ENCODE measurements at places on chromosomes 7 and 10.

DNA sequence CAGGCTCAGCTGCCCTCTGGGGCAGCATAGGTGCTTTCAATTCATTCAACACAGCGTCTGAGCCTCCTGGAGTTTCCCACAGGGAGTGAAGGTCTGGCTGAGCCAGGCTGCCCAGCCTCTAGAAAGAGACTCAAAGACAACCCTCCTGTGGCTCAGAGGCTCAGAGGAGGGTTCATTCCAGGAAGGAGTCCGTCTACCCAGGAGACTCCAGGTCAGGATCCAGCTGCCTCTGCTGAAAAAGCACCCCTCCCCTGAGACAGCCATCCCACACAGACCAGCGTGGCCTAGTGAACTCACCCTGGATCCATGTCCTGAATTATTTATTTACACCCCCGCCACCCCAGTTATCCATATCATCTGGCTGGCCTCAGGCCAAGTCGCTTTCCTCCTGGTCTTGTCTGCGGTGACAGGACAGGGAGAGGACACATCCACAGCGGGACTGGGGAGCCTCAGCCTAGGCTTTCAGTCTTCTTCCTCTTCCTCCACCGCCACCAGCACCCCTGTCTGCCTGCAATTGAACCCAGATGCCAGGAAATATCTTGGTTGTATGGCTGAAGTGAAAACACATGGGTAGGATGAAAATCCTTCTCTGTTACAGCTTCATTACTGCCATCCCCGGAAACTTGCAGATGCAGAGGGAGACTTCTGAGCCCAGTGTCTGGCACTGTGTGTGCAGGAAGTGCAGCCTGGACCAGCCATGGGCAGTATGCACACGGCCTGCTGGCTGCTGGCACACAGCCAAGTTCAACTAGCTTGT lies 44.0 kb upstream of the COL13A1 start:
- DNase-seq: no peak
- no peak overlapping the region for H3K27ac ChIP-seq
- H3K4me1 ChIP-seq: no peaks in the 10 kb centered on the region
- peaks cover 9% of the 10 kb centered on the region for H3K27me3 ChIP-seq
- no peak overlapping the region for H3K4me3 ChIP-seq
- H3K36me3 ChIP-seq: no peaks in the 10 kb centered on the region

GRCh38 chr10:104231784-104232612 lies at the start of gene CFAP43:
CFAP43 (minus strand) TSS chr10:104232364; CDS start chr10:104232246, 118 bp downstream.
- peak within 1 kb of the TSS; percentile 84 for H3K4me3 ChIP-seq
- H3K4me1 ChIP-seq: peaks cover 8% of the 10 kb centered on the region
- peak; percentile 98 for DNase-seq
- peak within 1 kb of the TSS; percentile 76 for H3K27ac ChIP-seq
- H3K36me3 ChIP-seq: peaks cover 16% of the 10 kb centered on the region

- no peak overlapping the region for H3K27ac ChIP-seq
- peaks cover 12% of the 10 kb centered on the region for H3K36me3 ChIP-seq
- no peaks in the 10 kb centered on the region for H3K27me3 ChIP-seq
- DNase-seq: no peak
Measured at GRCh38 chr7:155725006-155725355, 80.5 kb downstream of the RBM33 start.

- DNase-seq: no peak
- no peak overlapping the region for H3K4me3 ChIP-seq
- peaks cover 4% of the 10 kb centered on the region for H3K4me1 ChIP-seq
- peaks cover 6% of the 10 kb centered on the region for H3K36me3 ChIP-seq
- no peak overlapping the region for H3K27ac ChIP-seq
- H3K27me3 ChIP-seq: no peaks in the 10 kb centered on the region
Measured at GRCh38 chr7:112821345-112821744, 31.2 kb upstream of the TMEM168 start.

DNA sequence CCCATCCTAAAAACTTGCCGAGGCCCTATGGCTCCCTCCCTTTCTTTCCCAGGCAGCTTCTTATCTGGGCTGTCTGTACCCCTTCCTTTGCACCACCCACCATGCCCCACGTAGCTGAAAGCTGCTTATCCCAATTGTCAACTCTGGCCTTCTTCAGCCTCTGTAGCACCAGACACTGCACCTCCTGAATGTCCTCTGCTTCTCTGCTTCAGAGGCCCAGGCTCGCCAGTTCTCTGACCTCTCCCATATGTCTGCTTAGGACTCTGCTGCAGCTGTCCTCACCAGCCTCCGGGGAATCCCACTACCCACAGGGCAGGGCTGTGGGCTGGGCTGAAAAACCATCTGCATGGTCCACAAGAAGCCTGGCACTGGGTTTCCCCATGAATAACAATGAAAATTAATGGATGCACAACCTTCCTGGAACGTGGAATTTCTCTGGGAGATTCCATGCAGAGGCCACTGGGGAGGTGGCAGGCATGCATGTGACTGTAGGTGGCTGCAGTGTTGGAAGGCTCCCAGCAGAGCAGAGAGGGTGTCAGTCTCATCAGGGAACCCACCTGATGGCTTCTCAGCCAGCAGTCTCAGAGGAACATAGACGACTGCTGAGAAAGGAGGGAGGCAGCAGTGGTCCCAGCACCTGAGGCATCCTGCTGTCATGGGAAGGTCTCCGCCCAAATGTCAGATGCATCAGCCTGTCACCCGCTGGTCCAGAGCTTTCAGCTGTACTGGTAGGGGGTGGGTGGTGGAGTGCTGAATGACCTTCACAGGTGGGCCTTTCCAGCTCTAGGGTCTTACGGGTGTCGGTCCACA lies 16.8 kb upstream of the SH2D4B start:
- no peaks in the 10 kb centered on the region for H3K27me3 ChIP-seq
- H3K4me1 ChIP-seq: peaks cover 7% of the 10 kb centered on the region
- peaks cover 30% of the 10 kb centered on the region for H3K36me3 ChIP-seq

DNA sequence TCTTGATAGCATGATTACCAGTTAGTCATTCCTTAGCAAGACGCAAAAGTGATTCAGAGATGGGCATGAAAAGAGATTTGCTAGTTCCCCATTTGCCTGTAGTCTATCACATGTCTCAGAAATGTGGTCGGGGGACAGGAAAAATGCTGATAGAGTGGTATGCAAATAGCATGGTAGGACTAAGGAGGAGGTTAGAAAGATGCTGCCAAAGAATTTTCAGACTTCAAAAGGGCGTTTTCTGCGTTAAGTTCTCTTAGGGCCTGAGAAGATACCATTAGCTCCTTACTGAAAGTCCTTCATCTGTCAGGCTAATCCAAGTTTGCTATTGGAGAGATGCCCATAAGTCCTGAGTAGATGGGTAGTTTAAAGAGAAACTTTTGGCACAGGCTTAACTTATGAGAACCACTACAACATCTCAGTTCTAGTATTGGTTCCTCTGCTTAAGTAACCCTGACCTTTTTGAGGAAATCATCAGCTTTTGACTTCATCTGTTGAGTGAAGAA lies 2.7 kb downstream of the CALD1 start:
- peaks cover 28% of the 10 kb centered on the region for H3K4me1 ChIP-seq
- DNase-seq: no peak
- no peak overlapping the region for H3K27ac ChIP-seq
- peak overlapping the region; percentile 88 for H3K4me3 ChIP-seq

- H3K36me3 ChIP-seq: no peaks in the 10 kb centered on the region
- no peak for DNase-seq
- H3K27ac ChIP-seq: no peak overlapping the region
Measured at GRCh38 chr10:776772-777171, 87.3 kb upstream of the DIP2C start.

DNA sequence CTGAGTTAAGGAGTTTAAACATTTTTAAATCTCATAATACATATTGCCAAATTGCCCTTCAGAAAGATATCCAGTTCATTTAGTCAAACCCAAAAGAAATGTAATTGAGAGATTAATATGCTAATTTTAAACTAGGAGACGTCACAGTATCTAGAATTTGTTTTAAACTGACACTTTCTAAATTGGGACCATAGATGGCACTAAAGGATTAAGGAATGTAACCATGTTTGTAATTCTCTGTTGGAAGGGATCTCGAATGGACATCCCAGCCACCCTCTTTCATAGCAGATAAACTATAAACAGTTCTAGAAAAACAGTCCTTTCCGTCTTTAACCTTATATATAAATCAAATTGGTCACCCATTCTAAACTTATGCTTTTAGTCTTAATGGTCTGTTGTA lies 30.0 kb upstream of the SAMD9L start:
- no peak overlapping the region for H3K4me3 ChIP-seq
- no peaks in the 10 kb centered on the region for H3K36me3 ChIP-seq
- H3K4me1 ChIP-seq: no peaks in the 10 kb centered on the region
- DNase-seq: no peak

DNA sequence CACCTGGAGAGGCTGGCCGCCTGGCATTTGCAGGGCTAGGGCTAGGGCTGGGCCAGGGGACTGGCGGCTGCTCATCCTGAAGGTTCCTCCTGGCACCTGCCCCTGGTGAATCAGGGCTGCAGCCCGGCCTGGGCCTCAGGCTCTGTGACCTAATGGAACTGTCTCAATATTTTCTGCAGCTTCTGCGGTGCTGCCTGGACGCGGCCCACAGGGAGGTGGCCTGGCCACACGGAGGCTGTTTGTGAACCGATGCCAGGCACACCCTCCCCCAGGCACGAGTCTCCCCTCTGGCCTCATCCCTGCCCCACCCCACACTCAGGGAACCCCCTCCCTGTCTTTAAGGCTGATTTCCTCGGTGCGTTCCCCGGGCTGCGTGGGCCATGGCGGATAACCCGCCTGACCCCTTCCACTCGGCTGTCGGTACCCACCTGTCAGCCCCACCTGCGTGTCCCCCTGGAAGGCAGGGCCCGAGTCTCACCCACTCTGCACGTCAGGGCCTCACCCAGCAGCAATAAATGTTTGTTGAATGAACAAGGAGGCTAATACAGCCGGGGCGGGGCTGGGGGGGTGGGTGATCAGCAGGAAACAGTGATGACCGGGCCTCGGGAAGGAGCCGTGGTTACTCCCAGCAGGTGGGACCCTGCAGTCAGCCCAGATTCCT lies 54.5 kb upstream of the DNAJB6 start:
- DNase-seq: no peak
- H3K27me3 ChIP-seq: peaks cover 5% of the 10 kb centered on the region
- peaks cover 9% of the 10 kb centered on the region for H3K4me1 ChIP-seq
- no peak overlapping the region for H3K27ac ChIP-seq
- H3K4me3 ChIP-seq: no peak overlapping the region
- H3K36me3 ChIP-seq: peaks cover 22% of the 10 kb centered on the region

DNA sequence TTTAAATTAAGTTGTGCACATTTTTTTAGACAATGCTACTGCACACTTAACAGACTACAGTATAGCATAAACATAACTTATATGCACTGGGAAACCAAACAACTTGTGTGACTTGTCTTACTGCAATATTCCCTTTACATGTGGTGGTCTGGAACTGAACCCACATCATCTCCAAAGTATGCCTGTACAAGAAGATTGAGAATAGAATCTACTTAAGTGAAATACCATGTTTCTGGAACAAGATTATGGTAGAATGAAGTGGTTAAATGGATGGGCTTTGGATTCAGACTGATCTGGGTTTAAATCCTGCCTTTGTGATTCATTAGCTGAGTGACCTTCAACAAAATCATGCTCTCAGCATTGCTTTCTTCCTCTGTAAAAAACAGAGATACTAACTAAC lies 30.7 kb downstream of the CUL2 start:
- H3K27ac ChIP-seq: 0 out of 2 replicates have a peak overlapping the region, but pooled peaks have one; percentile 46
- DNase-seq: no peak
- H3K27me3 ChIP-seq: no peaks in the 10 kb centered on the region
- H3K4me3 ChIP-seq: no peak overlapping the region
- H3K36me3 ChIP-seq: peaks cover 27% of the 10 kb centered on the region

GRCh38 chr10:78619115-78619851 lies 449.5 kb upstream of the ZMIZ1 start:
- no peak overlapping the region for H3K4me3 ChIP-seq
- no peaks in the 10 kb centered on the region for H3K36me3 ChIP-seq
- peaks cover 21% of the 10 kb centered on the region for H3K27me3 ChIP-seq
- H3K27ac ChIP-seq: no peak overlapping the region
- no peak for DNase-seq

GRCh38 chr10:62079885-62080559 lies 178.5 kb downstream of the ARID5B start:
- no peaks in the 10 kb centered on the region for H3K27me3 ChIP-seq
- H3K36me3 ChIP-seq: no peaks in the 10 kb centered on the region
- H3K4me3 ChIP-seq: no peak overlapping the region

- no peaks in the 10 kb centered on the region for H3K36me3 ChIP-seq
- no peak overlapping the region for H3K27ac ChIP-seq
- no peak for DNase-seq
- peaks cover 13% of the 10 kb centered on the region for H3K4me1 ChIP-seq
Measured at GRCh38 chr10:60817398-60817805, 39.1 kb downstream of the CDK1 start.

DNA sequence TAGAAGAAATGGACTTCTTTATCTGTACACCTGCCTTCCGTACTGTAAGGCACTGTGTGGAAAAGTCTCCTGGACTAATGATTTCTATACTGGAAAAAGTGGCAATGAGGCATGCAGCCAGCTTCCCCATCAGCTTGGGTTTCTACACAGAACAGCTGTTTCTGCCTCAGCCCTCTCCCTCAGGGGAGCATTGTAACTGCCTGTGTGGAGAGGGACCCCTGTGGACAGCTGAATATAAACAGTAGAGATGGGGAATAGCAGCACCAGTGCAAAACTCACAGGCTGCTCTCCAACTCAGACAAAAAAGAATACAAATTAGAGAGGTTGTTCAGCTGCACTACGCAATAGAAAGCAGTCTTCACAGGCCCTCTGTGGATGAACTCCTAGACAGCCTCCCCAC lies 451.3 kb upstream of the MBL2 start:
- peak; percentile 34 for DNase-seq
- H3K27me3 ChIP-seq: no peaks in the 10 kb centered on the region
- H3K4me1 ChIP-seq: peaks cover 22% of the 10 kb centered on the region
- H3K27ac ChIP-seq: peak overlapping the region; percentile 47

DNA sequence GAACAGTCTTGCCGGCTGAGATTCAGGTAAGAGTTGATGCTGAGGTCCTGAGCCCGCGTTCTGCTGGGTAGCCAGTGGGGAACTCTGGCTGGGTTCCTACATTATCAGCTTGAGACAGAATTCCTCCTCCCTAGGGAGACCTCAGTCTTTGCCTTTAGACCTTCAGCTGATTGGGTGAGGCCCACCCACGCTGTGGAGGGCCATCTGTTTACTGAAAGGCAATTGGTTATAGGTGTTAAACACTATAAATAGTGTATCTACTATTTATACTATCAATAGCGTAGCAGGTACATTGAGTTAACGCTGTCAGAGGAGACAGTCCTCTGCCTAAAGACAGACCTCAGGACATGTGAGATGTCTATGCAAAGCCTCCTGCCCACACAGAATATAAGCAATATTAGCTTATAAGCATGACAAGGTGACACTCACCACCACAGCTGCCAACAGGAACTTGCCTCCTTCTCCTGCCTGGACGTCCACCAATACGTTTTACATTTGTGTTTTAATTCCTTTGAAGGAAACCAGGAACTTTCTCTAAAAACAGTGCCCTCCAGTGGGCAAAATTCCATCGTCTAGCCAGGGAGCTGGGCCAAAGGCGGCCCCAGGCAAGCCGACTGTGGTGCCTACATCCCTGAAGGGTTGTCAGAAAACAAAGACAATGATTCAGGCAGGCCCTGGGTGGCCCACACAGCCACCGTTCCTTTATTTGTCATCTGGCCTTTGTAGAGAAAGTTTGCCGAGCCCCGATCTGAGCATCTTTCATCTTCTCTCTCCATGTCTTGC lies 58.8 kb downstream of the INSIG1 start:
- H3K27me3 ChIP-seq: peaks cover 21% of the 10 kb centered on the region
- H3K36me3 ChIP-seq: no peaks in the 10 kb centered on the region
- peak; percentile 61 for DNase-seq

All from WTC11 (cell line).